ENCODE measurements at places on chromosomes 7 and 10.
A peak's percentile ranks its signal among the peaks of the same experiment; 100 is the strongest.

DNA sequence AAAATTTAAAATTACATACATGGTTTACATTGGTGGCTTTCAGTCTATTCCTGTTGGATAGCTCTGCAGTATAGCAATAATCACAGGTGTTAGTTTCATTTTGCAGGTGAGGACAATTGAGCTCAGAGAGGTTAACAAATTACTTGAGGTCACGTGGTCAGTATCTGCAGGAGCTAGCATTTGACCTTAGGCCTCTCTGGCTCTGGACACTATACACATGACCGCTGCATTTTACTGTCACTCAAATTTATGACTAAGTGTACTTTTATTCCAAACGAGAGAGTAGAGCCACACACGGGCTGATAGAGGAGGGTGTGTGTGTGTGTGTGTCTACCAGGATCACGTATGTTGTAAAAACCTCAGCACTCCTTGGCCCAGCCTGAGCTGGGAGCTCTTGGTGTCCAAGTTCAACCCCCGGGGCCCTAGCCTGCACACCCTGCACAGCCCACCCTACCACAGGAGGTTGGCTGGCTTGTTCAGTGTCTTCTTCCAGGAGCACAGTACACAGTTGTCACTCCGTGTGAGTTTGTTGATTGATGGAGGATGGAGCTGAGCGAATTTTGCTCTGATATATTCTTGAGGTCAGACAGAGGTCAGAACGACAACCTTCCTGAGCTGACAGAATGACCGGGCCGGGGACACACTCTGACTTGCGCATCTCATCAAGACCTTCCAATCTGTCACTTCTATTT is 272.7 kb downstream of the GFRA1 start:
- no peak for DNase-seq

DNA sequence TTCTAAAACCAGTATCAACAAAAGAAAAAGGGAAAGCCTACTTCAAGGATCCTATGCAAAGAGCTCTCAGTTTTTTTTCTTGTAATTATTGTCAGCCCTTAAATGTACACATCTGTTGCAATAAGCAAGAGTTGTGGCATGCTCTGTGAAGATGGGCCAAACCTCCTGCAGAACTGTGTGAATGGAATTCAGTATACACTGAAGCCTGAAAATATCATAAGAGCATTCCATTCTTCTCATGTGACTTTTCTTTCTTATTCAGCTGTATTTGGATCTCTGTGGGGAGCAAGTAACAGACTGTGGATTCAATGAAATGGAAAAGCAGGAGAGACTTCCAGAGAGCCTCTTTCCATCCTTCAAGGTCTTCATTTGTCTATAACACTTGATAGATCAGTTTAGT is 130.7 kb downstream of the SAMD9 start:
- no peak for DNase-seq

- no peak for DNase-seq
Measured at GRCh38 chr10:8312781-8313180, 258.3 kb downstream of the GATA3 start.

GRCh38 chr7:31796375-31796774 is 109.4 kb downstream of the PPP1R17 start:
- DNase-seq: no peak

DNA sequence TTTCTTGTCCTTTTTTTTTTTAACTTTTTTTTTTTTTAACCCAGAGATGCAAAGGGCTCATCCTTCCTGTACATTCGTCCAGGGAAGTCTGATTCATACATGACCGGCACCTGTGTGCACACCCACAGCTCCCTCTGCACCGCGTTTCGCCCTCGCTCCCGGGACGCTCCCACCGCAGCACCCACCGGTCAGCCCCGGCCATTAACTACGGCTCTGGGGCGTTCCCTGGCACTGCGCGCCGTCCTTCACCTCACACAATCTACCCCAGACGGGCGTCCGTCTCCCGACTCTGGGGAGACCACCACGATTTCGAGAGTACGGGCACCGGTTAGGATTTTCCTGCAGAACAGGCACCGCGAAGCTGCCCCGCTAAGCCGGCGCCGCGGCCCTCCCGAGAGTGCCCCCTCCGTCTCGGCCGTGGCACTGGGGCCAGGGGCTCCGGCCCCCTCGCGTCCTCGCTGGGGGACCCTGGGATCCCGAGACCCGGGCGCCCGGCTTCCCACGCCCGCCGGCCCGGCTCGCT is 452 bp downstream of the ATE1 start:
- peak; percentile 7 for DNase-seq

DNA sequence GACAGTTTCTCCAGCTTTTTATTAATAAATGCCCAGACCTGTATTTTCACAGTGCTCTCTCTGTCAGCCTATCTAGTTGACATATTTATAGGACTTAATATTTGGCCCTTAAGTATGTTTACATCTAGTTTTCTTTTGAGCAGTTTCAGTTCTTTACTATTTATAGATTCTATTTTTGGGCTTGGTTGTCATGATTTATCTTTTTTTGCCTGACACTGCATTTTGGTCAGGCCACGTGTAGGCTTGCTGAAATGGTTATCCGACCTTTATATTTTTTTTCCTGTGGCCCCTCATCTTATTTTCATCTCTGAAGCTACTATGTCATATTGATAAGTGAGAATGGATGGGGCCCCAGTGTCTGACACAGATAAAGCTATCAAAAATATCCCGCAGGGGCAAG is 515.4 kb upstream of the FZD8 start:
- DNase-seq: no peak
